Coronary artery (tissue), 2 donors: ENCODE measurements at places on chromosomes 5 and 9.

- no peak for DNase-seq
These were observed 24.4 kb downstream of the MEGF9 start for GRCh38 chr9:120689860-120690259.

DNA sequence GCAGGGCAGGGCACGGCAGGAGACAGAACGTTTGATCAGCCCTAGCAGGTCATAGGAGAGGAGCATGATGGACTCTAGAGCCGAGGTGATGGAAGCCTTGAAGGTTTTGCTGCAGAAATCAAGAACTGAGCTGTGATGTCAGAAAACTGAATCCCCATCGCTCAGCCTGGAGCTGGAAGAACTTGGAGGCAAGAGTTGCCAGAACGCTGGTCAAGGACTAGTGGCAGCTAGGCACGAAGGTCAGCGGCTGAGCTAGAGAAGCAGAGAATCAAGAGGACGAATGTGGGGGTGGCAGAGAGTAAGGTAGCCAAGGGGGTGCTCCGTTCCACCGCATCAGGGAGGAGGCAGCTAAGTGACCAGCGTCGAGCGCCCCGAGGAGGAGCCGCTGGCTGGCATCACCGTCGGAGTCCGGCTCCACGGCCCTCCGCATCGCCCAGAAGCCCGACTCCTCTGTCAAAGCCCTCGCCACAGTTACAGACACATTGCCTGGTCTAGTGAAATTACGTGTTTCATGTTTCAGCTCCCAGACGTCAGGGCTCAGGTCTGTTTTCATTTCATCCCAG lies 1.2 kb upstream of the GALNT10 start:
- DNase-seq: no peak

DNA sequence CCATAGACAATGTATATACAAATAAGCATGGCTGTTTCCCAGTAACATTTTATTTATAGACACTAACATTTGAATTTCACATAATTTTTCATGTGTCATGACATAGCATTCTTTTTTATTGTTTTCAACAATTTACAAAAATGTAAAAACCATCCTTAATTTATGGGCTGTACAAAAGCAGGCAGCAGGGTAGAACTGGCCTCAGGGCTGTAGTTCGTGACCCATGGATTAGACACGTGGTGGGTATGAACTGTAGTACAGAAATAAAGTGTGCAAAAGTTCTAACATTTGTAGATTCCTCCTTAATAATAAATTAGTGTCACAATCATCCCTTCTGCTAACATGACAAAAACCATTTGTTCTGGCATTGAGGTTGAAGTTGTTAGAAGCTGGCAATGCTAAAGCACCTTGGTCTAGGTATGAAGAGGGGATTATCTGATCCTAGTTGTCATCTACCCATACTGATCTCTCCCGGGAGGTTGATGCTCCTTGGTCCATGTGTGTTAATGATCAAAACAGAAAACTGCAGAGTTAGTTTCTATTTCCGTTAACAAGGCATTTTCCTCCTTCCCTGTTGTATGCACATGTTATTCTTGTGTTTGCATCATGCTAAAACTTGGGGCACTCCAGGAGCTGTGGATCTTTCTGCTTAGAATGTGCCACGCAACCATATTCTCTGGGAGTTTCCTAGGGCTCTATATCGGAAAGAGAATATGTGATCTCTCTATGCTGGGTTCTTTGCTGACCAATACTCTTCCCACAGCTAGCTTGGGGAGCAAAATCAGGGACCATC lies 917.6 kb downstream of the TLE1 start:
- DNase-seq: no peak

DNA sequence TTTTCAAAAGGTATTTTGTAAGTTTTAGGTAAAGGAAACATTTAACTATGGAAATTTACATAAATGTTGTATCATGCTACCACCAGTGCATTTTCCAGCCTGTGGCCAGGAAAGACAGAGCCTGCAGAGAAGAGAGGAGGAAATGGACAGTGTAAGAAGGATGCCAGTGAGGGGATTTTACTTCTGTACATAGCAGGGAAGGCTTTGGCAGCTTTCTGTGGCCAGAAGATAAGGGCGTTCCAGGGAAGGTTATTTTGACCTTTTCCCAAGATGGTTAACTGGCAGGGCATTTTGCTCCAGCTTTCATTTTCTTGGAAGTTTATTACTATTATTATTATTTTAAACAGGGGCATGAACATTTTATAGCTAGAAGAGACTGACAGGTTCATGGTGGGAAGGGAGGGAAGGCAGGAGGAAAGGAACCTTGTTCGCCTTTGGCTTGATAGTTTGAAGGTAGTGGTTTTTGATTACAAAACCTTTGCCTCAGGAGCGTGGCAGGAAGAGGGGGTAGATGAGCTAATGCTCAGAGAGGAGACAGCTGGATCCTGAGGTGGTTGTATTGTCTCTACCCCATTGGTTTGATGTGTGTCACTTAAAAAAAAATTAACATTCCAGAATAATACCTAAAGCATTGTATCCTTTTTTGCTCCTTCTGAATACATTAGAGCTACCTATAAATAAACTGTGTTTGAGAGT lies 4.1 kb downstream of the ISOC1 start:
- no peak for DNase-seq

- no peak for DNase-seq
These were observed 91.3 kb upstream of the RASEF start for GRCh38 chr9:83154087-83154736.
